Right cardiac atrium (tissue), 5 donors: ENCODE measurements at places on chromosomes 3 and 15. TPM values are rescaled to one million over a fixed set of nuclear protein-coding genes. Genes with fewer than 3 reads are reported as not detected.

PDZRN3 gene
- total RNA-seq = 72.0 TPM

- DNase-seq = peak; percentile 59
Observed at GRCh38 chr3:130509008-130509407, 8.0 kb upstream of the COL6A6 start.

FBXL2 gene
- total RNA-seq = 3.8 TPM

KIF7 gene
- total RNA-seq = 3.7 TPM

DNA sequence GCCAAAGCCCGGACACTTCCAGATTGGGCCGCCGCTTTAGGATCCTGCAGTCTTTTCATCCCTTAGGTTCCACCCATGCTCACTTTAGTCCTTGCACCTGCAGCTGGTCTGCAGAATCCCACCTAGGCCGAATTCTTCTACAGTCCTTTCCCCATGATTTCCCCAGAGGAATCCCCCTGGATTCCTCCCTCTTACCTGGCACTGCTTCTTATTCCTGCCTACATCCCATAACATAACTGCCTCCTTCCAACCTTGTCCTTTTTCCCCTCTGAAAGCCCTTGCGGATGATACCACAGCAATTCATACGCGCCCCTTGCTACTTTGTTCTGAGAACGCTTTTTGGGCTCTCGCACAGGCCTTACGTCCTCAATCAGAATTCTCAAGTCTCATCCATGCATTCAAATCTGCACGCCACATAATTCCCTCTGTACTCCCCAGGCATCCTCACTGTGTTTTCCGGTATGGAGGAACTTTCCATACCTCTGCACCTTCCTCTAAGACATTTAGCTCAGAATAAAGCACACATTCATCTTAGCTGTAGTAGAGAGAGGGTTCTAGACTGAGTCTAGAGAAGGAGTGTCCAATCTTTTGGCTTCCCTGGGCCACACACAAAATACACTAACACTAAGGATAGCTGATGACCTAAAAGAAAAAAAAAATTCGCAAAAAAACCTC is 619 bp downstream of the EIF2AK4 start:
- DNase-seq = no peak

DNA sequence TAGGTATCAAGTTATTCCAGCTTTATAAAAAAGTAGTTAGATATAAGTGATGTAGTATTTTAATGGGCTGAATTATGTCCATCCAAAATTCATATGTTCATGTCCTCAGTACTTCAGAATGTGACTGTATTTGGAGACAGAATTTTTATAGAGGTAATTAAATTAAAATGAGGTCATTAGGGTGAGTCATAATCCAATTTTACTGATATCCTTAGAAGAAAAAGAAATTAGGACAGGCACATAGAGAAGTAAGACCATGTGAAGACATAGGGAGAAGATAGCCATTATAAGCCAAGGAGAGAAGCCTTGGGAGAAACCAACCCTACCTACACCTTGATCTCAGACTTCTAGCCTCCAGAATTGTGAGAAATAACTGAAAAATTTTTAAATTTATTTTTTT is 30.3 kb downstream of the RAP2B start:
- DNase-seq = no peak

- DNase-seq = no peak
Observed at GRCh38 chr15:26621816-26622215, 151.1 kb downstream of the GABRB3 start.

GRCh38 chr3:3189961-3190360 is 10.5 kb upstream of the CRBN start:
- DNase-seq = no peak

DNA sequence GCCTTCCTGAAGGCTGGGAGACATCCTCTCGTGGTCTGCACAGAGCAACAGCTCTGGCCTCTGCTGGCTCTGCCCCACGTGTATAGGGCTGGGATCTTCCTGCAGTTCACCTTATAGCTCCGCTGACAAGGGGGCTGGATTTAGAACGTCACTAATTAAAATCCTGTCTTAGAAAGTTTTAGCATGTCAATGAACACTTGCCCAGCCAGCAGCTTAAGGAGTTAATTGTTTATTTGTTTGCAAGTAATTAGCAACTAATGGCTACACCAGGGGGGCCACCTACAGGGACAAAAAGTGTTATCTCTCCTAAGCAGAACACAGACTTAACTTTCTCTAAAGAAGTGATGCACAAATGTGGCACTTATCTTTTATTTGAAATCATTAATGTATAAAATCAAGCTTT is at the start of gene HESX1:
Gene HESX1, minus strand, starts transcription at position 84 of the 403 bp plus-strand sequence. Its CDS starts 60 bp downstream, at position 24.
- no peak for DNase-seq

- DNase-seq = peak; percentile 78
Observed at GRCh38 chr15:74889390-74889882, 406 bp upstream of the MPI start.
